Hepatocyte (in vitro differentiated cells): ENCODE measurements at places on chromosomes 3 and 15. TPM values are rescaled to one million over a fixed set of nuclear protein-coding genes. Genes with fewer than 3 reads are reported as not detected.

DNA sequence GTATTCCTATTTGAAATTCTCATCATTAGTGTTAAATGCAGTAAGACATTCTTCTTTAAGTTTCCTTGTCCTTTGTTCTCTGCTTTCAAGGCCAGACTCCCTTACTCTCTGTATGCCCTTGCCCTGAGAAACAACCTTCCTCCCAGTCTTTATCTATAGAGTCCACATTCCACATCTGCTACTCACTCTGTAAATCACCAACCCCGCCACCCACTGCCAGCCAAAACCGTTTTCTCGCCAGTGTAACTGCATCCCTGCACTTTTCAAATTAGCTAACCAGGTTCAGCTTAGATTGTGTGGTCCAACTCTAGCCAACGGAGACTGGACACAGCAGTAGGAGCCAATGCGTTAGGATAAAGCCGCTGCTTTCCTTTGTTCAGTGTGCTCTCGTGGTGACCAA lies 402.4 kb upstream of the PDZRN3 start:
- peaks cover 5% of the 10 kb centered on the region for H3K4me1 ChIP-seq
- no peak overlapping the region for H3K27ac ChIP-seq
- no peaks in the 10 kb centered on the region for H3K27me3 ChIP-seq

DNA sequence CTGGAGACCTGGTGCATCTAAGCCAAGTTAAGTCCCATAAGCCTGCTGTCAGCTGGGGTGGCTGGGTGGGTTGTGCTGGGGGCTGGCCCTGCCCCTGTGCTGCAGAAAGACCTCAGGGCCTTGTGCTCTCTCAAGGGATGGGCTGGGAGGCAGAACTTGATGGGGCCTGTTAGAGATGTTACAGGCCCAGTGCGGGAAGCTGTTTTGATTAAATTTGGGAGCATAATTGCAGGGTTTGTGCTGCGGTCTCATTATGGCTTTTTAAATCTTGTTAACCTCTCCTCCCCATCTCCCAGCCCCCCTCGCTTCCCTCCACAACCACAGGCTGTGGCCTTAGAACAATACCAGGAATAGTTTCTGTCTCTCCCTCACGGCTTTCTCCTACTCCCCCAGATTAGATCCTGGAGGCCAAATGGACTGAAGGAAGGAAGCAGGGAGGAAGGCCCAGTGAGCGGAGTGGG lies 87.6 kb upstream of the TLE3 start:
- H3K27me3 ChIP-seq: peaks cover 3% of the 10 kb centered on the region
- H3K4me1 ChIP-seq: peaks cover 4% of the 10 kb centered on the region
- H3K4me3 ChIP-seq: no peak overlapping the region
- H3K36me3 ChIP-seq: no peaks in the 10 kb centered on the region
- H3K27ac ChIP-seq: no peak overlapping the region

- H3K4me3 ChIP-seq: no peak overlapping the region
- DNase-seq: no peak
- H3K4me1 ChIP-seq: peaks cover 22% of the 10 kb centered on the region
- H3K27me3 ChIP-seq: no peaks in the 10 kb centered on the region
- H3K27ac ChIP-seq: peak overlapping the region; percentile 62
Measured at GRCh38 chr3:194265996-194266964, 84.8 kb downstream of the CPN2 start.

Gene DCLK3
- 0.07 TPM in 1 of 2 replicates, not detected in the other for total RNA-seq

Gene IGSF11
- total RNA-seq: 0.40 TPM in 1 of 2 replicates, not detected in the other

DNA sequence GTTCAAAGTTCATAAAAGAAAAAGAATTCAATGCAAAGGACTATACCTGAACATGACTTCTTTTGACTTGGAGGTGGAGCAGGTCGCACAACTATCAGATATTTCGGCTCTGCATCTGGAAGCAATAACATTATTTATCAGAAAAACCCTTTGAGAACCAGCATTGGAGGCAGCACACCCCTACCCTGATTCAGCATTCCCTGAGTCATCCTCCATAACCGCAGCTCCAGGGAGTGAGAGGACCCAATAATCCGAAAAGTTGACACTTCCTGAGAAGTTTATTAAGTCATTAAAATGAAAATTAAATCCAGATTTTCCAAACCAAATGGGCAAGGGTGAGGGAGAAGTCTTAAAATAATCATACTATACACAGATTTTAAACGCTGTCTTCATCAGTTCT lies 90.6 kb downstream of the ABI3BP start:
- no peak overlapping the region for H3K4me3 ChIP-seq
- no peak for DNase-seq
- no peaks in the 10 kb centered on the region for H3K4me1 ChIP-seq
- H3K27me3 ChIP-seq: no peaks in the 10 kb centered on the region
- H3K36me3 ChIP-seq: no peaks in the 10 kb centered on the region
- no peak overlapping the region for H3K27ac ChIP-seq

Gene CRABP1
- 132 and 140 TPM in 2 replicates for total RNA-seq

GRCh38 chr3:48420561-48420960 lies 9.3 kb downstream of the PLXNB1 start:
- DNase-seq: no peak
- H3K27me3 ChIP-seq: no peaks in the 10 kb centered on the region
- H3K4me1 ChIP-seq: peaks cover 9% of the 10 kb centered on the region
- H3K27ac ChIP-seq: no peak overlapping the region
- no peaks in the 10 kb centered on the region for H3K36me3 ChIP-seq

Gene DVL3
- 45.9 and 49.1 TPM in 2 replicates for total RNA-seq

GRCh38 chr3:120369037-120369467 lies 19.9 kb upstream of the LRRC58 start:
- no peaks in the 10 kb centered on the region for H3K27me3 ChIP-seq
- no peaks in the 10 kb centered on the region for H3K4me1 ChIP-seq
- no peak overlapping the region for H3K4me3 ChIP-seq
- H3K36me3 ChIP-seq: no peaks in the 10 kb centered on the region

DNA sequence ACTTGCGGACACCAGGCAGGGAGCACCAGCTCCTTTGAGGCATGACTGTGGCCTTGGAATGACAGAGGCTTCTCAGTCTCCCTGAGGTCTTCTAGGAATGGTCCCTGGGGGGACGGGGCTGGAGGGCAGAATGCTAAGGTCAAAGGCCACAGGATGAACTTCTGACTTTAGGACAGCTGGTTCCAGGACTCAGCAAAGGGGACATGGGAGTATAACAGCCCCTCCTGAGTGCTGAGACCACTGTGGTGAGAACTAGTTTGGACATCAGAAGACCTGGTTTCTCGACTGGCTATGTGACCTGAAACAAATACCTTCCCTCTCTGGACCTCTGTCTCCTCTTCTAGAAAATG lies 17.8 kb downstream of the ITGA11 start:
- H3K27me3 ChIP-seq: no peaks in the 10 kb centered on the region
- DNase-seq: no peak
- no peaks in the 10 kb centered on the region for H3K36me3 ChIP-seq
- H3K27ac ChIP-seq: no peak overlapping the region
- H3K4me1 ChIP-seq: peaks cover 10% of the 10 kb centered on the region
- H3K4me3 ChIP-seq: no peak overlapping the region

Gene EPHB3
- total RNA-seq: 5.2 and 11.0 TPM in 2 replicates

DNA sequence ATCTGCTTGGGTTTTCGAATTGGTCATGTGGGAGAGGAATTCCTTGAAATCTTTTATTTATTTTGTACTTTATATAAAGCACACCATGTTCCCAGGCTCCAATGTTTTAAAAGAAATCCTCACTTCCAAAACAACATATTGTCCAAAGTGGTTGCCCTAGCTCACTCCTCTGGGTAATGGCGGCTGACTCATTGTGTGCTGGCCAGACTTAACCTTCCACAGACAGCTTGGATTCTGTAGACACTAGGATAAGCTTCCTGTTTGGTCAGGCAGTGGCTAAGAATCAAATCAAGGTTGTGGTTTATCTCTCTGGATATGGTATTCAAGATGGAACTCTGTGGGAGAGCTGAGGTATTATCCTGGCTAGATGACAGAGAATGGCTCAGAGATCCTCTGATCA lies 55.8 kb upstream of the FAM98B start:
- DNase-seq: no peak
- H3K27me3 ChIP-seq: no peaks in the 10 kb centered on the region
- no peak overlapping the region for H3K27ac ChIP-seq
- no peaks in the 10 kb centered on the region for H3K36me3 ChIP-seq

Gene AQP9
- total RNA-seq: 0.36 and 0.57 TPM in 2 replicates

- H3K36me3 ChIP-seq: no peaks in the 10 kb centered on the region
- no peak for DNase-seq
- H3K27me3 ChIP-seq: no peaks in the 10 kb centered on the region
Measured at GRCh38 chr15:25715536-25716413, 147.4 kb downstream of the ATP10A start.

GRCh38 chr15:71547011-71547410 lies 263.3 kb upstream of the NR2E3 start:
- peak; percentile 36 for DNase-seq
- no peak overlapping the region for H3K4me3 ChIP-seq
- H3K36me3 ChIP-seq: no peaks in the 10 kb centered on the region
- no peak overlapping the region for H3K27ac ChIP-seq
- peaks cover 12% of the 10 kb centered on the region for H3K4me1 ChIP-seq
- H3K27me3 ChIP-seq: peaks cover 4% of the 10 kb centered on the region

Gene SLC24A5
- not detected in 2 replicates for total RNA-seq

DNA sequence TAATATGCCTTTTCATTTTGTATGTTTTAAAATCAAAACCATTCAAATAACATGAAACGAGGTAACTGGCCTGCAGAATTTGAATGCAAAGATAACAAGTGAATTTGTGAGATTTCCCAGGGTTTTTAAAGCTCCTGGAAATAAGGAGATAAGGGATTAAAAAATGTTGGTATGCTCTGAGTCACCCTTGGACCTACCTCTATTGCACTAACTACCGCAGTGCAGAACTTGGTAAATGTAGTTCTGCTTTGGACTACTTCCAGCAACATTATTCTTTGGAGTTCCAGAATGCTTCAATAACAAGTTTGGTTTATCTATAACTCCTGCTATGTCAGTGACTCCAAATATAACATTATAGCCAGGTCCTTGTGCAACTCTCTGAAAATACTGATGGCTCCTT lies 201.7 kb downstream of the GAP43 start:
- H3K4me3 ChIP-seq: no peak overlapping the region
- no peaks in the 10 kb centered on the region for H3K4me1 ChIP-seq
- no peaks in the 10 kb centered on the region for H3K36me3 ChIP-seq

GRCh38 chr15:80561500-80561899 lies 133.6 kb upstream of the ABHD17C start:
- no peak for DNase-seq
- no peaks in the 10 kb centered on the region for H3K4me1 ChIP-seq
- H3K4me3 ChIP-seq: no peak overlapping the region
- H3K27ac ChIP-seq: no peak overlapping the region
- no peaks in the 10 kb centered on the region for H3K27me3 ChIP-seq

Gene CIDEC
- total RNA-seq: 16.6 and 20.4 TPM in 2 replicates

- no peak for DNase-seq
- H3K27ac ChIP-seq: no peak overlapping the region
- peaks cover 4% of the 10 kb centered on the region for H3K4me1 ChIP-seq
- H3K27me3 ChIP-seq: no peaks in the 10 kb centered on the region
- H3K4me3 ChIP-seq: no peak overlapping the region
Measured at GRCh38 chr3:14351617-14352001, 50.8 kb upstream of the SLC6A6 start.

Gene MANF
- 173 and 178 TPM in 2 replicates for total RNA-seq

Gene DUOX2
- total RNA-seq: 34.2 and 37.4 TPM in 2 replicates

GRCh38 chr15:95446854-95447253 lies 883.6 kb upstream of the NR2F2 start:
- no peaks in the 10 kb centered on the region for H3K36me3 ChIP-seq
- no peak overlapping the region for H3K27ac ChIP-seq
- H3K27me3 ChIP-seq: no peaks in the 10 kb centered on the region
- DNase-seq: no peak
- no peaks in the 10 kb centered on the region for H3K4me1 ChIP-seq

DNA sequence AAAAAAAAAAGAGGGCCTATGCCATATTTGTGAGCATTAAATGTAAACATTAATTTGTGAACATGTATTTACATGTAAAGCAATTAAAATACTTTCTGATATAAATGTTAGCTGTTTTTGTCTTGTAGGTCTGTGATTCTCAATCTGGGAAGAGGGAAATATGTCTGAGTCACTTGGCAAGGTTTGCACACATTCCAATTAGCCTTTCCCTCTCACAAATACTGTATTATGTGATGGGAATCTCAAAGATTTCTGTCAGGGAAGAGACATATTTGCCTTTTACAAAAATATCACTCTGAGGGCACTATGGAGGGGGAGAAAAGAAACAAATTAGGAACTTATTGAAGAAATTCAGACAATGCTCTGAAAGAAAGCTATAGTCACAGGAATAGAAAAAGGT lies 483.6 kb downstream of the GBE1 start:
- H3K36me3 ChIP-seq: no peaks in the 10 kb centered on the region
- H3K4me3 ChIP-seq: no peak overlapping the region
- DNase-seq: no peak

DNA sequence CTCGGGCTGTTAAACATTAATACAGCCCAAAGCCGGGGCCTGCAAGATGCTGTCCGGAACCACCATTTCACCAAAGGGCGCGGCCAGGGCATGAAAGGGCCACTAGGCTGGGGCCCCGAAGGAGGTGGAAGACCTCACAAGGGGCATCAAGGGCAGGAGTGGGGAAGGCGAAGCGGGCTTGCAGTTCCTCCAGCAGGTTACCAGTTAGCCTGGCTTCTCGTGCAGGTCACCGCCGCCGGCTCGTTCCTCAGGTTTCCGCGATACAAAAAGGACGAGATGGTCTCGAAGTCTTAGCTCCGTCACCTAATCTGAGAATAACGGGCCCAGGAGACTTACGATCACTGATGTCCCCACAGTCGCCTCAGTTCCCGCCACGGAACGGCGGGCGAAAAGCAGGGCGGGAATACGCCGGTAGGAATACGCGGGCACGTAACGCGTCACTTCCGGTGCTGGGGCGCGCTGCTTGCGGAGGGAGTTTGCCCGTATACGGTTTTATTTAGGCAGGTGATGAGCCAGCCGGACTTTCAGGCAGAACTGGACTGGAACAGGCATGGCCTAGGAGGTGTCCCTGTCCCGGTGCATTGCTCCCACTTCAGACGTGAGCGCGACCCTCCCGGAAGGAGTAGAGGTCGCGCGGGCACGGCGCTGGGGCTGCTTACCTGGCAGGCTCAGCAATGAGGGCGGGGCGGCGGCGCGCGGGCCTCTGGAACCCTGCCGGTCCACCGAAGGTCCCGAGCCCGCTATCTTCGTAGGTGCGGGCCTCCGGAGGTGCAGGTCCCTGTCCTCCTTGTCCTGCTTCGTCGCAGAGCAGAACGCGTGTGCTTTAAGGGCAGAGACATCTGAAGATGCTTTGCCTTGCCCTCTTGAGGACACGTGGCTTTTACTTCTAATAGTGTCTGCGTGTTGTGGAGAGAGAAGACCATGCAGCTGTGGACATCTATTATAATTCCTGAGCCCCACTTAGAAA lies at the start of gene RFC4:
Gene RFC4 (minus strand): TSS at position 394 of the 967 bp plus-strand sequence. CDS start 1,769 bp downstream, outside the sequence.
- DNase-seq: peak; percentile 87
- peaks cover 11% of the 10 kb centered on the region for H3K4me1 ChIP-seq
- no peaks in the 10 kb centered on the region for H3K36me3 ChIP-seq

GRCh38 chr3:192831111-192831644 lies 86.5 kb downstream of the MB21D2 start:
- DNase-seq: no peak
- H3K4me1 ChIP-seq: peaks cover 24% of the 10 kb centered on the region
- H3K36me3 ChIP-seq: no peaks in the 10 kb centered on the region
- H3K4me3 ChIP-seq: no peak overlapping the region
- H3K27me3 ChIP-seq: no peaks in the 10 kb centered on the region
